ENCODE measurements at places on chromosomes 4 and X. TPM values are rescaled to one million over a fixed set of nuclear protein-coding genes. Genes with fewer than 3 reads are reported as not detected.

DNA sequence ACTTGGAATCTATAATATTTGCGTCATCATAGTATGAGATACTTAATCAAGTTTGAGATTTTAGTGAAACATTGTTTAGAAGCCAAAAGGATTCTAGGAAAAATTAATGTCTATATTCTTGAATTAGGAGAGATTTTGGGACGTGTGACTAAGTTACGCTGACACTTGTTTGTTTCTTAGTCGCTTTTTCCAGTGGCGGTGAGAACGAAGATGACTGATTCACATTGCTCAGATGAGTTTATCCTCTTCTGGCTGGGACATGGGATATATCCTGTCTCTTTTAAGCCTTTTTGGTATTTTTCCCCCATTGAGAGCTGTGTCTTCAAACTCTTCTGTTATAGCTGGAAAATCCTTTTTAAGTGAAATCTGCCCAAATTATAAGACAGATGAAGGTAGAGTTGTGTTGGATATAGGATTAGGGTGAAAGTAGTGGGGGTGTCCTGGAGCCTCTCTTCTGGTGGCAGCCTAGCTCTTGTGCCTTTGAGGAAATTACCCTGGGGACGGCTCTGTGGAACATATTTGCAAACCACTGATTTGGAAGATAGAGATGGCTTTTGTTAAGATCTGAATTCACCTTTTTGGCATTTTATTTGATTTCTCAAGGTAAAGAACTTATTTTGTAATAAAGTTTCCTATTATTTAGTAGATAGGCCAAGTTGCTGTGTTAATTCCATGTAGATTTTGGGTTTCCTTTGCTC lies 49.7 kb downstream of the HTT start:
- no peak for DNase-seq

CXorf49 gene
- not detected for total RNA-seq

MAGEA12 gene
- not detected for total RNA-seq

TMPRSS11D gene
- not detected for total RNA-seq

GRCh38 chrX:31213941-31214340 lies 142.1 kb upstream of the FTHL17 start:
- DNase-seq: no peak

MPP1 gene
- 17.7 TPM for total RNA-seq

DNA sequence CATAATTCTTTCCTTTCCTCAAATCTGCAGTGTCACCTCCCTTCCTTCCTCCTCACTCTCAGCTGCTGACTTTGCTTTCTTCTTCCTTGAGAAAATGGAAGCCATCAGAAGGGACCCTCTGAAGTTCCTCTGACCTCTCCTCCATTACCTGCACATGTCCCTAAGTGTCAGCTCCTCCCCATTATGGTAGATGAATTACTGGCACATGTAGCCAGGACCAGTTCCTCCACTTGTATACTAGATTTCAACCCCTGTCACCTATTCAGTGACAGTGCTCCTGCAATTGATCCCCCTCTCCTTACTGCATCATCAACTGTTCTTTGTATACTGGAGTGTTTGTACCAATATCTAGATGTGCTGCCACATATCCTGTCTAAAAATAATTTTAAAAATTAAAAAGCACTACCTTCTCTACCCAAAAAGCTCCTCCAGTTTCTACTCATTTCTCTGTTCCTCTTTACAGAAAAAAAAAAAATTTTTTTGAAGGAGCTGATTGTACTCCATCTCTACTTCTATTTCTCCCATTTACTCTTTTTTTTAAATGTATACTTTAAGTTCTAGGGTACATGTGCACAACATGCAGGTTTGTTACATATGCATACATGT lies 78.6 kb downstream of the CLCN5 start:
- no peak for DNase-seq

- DNase-seq: no peak
These were observed 967.9 kb upstream of the INTU start for GRCh38 chr4:126664839-126665238.

DNA sequence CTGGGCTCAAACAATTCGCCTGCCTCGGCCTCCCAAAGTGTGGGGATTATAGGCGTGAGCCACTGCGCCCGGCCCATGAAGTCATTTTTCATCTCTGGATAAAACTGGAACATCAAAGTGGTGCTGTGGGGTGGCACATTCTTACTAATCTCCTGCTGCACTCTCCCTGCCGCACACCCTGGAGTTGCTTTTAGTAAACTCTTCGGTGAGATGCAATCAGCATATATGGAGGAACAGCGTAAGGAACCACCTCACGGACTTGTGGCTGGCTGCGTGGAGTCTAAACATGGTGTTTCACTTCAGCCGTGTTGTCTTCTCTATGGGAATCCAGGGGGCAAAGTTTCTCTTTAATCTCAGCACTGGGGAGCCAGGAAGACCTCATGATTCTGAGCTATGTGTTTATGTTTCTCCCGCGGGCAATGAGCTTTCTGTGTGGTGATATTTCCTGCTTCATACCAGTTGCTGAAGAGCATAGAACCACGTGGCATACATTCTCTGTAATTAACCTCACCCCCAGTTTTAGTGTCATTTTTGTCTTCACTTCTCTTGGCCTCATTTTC lies 2.1 kb upstream of the RHOH start:
- no peak for DNase-seq
